ENCODE measurements at places on chromosomes 3 and 15. TPM values are rescaled to one million over a fixed set of nuclear protein-coding genes. Genes with fewer than 3 reads are reported as not detected.
A peak's percentile ranks its signal among the peaks of the same experiment; 100 is the strongest.

GRCh38 chr3:173404156-173404555 is 6.6 kb downstream of the NLGN1 start:
- DNase-seq = no peak

GRCh38 chr3:134338201-134338512 is 36.1 kb downstream of the AMOTL2 start:
- DNase-seq = peak; percentile 72

DNA sequence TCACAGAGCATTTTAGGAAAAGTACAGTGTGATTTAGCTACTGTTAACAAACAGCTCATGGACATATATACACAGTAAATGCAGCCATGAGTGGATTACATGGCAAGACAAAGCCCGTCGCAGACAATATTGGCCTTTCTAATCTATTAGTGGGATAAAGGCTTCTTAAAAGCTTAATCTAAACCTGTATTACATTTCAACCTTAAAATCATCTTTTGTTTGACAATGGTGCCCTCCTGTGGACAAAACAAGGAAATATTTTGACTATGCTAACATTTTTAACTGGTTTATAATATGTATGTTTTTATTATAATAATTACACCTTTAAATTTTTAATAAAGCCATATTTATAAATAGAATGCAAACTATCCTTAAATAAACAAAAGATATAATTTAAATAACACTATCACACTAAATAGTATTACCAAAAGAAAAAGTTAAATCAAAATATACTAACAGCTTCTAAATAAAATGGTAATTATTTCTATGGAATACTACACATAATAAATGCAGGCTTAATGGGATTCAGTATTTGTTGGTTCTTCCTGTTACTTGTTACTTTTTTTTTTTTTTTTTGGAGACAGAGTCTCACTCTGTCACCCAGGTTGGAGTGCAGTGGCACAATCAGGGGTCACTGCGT is 38.6 kb downstream of the TAFA4 start:
- DNase-seq = no peak

- DNase-seq = no peak
These were observed 110.3 kb downstream of the CYP19A1 start for GRCh38 chr15:51227940-51228732.

Gene FEZF2
- not detected for total RNA-seq

GRCh38 chr3:141699897-141700296 is 38.2 kb upstream of the RNF7 start:
- no peak for DNase-seq

DNA sequence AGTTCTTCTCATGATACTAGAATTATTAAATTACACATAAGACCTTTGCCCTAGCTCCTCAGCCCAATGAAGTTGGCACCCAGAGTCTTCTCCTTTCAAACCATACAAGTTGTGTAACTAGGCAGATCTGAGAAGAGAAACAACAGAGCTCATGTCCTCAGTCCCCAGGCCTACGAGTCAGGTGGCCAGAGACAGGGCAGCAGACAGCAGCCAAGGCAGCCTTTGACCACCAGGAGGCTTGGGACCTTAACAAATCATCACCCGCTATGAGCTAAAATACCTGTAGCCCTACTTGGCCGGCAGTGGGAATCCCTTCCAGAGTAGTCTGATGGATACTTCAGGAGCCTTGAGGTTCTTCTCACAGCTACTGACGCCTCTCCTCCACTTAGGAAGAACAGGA is 18.3 kb downstream of the STIMATE start:
- DNase-seq = no peak

DNA sequence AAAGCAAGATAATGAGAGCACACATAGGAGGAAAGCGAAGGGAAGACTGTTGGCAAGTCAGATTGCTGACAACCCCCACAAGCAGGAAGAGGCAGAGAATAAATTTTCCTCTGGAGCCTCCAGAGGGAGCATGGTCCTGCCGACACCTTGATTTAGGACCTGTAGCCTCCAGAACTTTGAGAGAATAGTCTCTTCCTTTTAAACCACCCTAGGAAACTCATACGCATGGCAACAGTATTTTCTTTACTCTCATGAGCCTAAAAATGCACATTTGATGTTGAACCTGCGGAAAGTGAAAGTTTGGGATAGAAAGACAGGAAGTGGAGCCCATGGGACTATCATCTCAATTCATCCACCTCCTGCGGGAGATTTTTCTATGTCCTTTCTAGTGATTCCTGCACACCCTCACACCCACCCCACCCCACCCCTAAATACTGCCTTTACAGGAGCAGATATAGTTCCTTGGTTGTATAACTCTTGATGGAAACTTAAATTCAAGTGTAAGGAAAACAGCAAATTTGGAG is 116.7 kb upstream of the LPP start:
- no peak for DNase-seq

DNA sequence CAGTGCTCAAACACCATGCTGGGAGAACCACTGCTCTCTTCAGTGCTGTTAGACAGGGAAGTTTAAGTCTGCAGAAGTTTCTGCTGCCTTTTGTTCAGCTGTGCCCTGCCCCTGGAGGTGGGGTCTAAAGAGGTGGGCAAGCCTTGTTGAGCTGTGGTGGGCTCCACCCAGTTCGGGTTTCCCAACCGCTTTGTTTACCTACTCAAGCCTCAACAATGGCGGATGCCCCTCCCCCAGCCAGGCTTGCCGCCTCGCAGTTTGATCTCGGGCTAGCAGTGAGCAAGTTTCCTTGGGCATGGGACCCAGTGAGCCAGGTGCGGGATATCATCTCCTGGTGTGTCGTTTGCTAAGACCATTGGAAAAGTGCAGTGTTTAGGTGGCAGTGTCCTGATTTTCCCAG is 670.2 kb upstream of the ALCAM start:
- DNase-seq = no peak

Gene BRPF1
- total RNA-seq = 18.7 TPM

Gene SIN3A
- 41.9 TPM for total RNA-seq

DNA sequence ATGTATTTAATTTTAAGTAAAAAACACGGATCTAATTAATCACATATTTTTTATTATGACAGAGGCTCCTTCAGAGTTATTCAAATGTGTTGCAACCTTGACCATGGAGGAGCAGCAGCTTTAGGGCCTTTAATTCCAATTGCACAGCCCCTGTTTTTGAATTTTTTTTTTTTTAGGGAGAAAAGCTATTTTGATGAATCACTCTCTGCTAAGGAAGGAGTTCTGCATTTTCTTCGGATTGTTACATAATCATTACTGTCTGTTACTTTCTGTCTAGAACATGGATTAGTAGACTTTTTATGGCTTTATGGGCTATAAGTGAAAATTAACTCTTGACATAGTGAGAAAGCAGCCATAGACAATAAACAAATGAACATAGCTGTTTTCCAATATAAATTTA is 90.8 kb downstream of the MCTP2 start:
- DNase-seq = no peak

DNA sequence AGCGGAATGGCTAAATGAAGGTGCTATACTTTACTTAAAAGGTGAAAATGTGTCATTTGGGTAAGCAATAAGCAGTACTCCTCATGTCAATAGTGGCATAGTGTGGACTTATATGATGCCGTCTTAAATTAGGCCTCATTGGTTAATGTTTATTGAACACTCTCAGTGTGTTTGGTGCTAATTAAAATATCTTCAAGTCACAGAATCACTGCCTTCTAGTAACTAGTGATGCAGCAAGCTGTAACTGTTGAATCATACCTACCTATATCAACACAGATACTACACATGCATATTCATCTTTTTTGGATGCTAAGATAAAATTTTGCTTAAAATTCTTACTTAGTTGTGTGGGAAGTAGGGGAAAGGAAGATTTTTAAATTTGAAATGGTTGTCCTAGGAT is 30.7 kb downstream of the ARHGAP31 start:
- no peak for DNase-seq

DNA sequence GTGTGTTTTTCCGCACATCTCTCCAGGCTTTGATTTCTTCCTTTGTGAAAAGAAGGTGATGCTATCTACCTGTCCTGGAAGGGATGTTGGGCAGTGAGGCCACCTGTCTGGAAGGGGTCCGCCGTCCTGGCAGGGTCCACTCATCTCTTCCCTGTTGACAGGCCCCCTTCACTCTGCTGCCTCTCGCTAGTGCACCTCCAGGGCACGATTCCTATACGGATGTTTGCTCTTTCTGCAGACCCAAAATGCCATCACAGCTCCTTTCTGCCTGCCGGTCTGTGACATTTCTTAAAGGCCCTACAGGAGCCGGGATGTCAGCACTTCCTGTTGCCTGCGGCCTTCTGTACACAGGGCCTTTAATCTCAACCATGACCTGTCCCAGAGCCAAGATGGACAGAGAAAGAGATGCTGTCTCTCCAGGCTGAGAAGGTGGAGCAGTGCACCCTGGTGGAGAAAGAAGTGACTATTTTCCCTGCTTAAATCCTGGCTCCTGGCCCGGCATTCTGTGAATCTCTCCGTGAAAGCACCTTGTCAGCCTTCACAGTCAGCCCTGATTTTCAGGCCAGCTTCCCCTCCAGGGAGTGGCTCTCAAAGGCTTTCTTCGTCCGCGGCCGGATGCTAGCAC is 7.4 kb downstream of the FAM3D start:
- DNase-seq = peak; percentile 57

GRCh38 chr3:195075941-195076875 is 194.8 kb downstream of the XXYLT1 start:
- no peak for DNase-seq

- no peak for DNase-seq
These were observed 8.2 kb downstream of the TMOD2 start for GRCh38 chr15:51759557-51760070.

DNA sequence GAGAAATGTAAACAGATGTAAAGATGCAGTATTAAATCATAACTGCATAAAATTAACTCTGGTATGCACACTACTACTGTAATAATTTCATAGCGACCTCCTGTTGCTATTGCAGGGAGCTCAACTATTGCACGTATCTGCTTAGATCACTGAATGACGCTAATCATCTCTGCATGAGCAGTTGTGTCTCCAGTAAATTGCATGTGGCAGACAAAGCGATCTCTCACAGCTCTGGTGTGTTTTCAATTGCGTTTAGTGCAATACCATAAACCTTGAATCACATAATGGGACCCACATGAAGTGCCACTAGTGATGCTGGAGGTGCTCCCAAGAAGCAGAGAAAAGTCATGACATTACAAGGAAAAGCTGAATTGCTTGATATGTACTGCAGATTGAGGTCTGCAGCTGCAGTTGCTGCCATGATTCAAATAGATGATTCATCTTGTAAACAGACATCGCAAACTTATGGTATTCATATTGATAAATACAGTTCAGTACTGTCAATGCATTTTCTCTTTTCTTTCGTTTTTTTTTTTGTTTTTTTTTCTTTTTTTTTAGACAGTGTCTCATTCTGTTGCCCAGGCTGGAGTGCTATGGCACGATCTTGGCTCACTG is 30.2 kb upstream of the LCTL start:
- DNase-seq = no peak

DNA sequence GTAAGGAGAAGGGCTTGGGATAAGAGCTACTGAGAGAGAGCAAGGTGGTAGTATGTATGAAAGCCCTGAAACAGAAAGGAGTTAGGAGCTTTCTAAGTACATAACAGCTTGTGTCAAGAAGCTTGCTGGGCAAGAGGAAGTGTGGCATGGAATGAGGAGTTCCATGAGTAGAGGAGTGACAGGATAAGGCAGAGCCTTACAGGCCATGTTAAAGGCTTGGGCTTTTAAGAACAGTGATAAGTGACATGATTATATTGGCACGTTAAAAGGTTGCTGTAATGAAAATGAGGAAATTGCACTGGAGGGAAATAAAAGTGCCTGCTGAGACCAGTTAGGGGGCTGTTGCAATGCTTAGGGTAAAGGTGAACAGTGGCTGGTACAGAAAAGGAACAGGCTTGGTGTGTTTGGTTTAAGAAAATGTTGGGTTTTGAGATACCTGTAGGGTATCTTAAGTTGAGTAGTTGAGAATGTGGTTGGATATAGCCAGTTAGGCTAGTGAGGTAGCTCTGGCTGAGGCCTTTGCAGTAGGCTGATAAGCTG is 49.0 kb downstream of the MEF2A start:
- no peak for DNase-seq

Gene GCSAM
- not detected for total RNA-seq

Gene CYP1A2
- total RNA-seq = not detected

DNA sequence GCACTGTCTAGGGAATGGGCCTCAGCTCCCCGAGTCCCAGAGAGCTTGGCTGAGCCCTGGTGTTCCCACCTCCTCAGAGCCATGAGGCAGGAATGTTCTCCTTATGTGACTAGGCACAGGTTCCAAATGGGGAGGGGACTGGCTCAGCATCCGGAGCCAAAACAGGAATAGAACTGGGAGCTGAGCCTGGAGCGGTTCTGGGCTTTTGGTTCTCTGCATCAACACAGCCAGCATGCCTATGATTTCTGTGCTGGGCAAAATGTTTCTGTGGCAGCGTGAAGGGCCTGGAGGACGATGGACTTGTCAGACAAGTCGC is at the start of gene FAM131A:
FAM131A (plus strand) TSS at position 202 of the 316 bp plus-strand sequence; CDS start at position 233, 31 bp downstream.
- DNase-seq = no peak

Gene ZNF662
- 5.7 TPM for total RNA-seq

Gene WDR93
- total RNA-seq = 0.32 TPM

DNA sequence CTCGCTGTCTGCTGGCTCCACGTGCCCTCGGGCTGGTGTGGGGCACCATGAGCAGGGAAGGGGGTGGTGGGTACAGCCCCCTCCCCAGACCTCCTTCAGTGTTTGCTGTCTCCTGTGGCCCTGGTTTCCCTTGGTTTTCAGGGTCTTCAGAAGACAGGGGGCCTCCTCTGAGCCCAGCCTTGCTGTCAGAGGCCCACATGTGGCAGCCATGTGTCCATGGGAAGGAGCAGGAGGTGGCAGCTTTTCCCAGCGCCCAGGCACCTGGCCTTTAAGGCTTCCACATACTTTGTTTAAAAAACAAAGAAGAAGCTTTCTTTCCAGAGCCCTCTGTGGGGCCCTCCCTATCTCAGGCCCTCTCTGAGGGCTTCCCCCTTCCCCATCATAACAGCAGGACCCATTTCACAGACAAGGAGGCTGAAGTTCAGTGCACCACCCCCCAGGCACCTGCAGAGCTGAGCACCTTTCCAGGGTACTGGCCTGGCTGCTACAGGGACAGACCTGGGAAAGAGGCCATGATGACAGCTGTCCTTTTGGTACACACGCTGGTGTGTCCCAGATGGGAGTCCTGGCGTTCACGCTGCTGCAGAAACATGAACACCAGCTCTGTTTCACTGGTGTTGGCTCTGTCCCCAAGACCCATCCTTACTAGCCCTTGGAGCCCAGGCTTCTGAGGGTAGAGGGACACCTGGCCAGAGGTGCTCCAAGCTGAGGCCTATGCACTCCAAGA is 73.7 kb downstream of the DNAJB8 start:
- no peak for DNase-seq

GRCh38 chr3:36446276-36446675 is 66.0 kb downstream of the STAC start:
- DNase-seq = no peak

DNA sequence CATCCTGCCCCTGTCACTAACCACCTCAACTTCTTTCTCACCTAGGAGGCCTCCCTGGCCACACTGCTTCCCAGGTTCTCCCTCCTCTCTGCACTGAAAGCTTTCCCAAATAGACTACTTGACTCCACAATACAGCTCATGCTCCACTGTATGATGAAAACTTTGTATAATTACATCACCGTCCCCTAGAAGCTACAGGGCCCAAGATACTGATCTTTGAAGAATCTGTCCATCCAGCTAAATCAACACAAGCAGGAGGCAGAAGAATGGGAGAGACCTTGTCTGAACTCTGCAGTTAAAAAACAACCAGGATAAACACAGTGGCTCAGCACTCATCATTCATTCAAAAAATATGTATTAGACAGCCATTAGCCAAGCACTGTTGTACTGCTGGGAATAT is 26.4 kb upstream of the RPS17 start:
- DNase-seq = no peak

GRCh38 chr15:68376447-68377060 is 55.4 kb downstream of the ITGA11 start:
- peak; percentile 49 for DNase-seq

Measured in mesenteric fat pad (tissue), 1 donor.